ENCODE measurements at places on chromosomes 11 and 22. TPM values are rescaled to one million over a fixed set of nuclear protein-coding genes. Genes with fewer than 3 reads are reported as not detected.

Gene PHLDB1
- 118 TPM for total RNA-seq

Gene GTPBP1
- 45.3 TPM for total RNA-seq

Gene SLC22A6
- total RNA-seq: not detected

Gene RBMXL2
- total RNA-seq: not detected

Gene OR4A16
- total RNA-seq: not detected

Gene OR51I1
- not detected for total RNA-seq

Gene ANKK1
- total RNA-seq: not detected

Gene ZNF280A
- not detected for total RNA-seq

Gene APOBEC3C
- total RNA-seq: 38.7 TPM

Gene STK33
- total RNA-seq: 24.8 TPM

Gene LRRN4CL
- total RNA-seq: 2.5 TPM

Gene RAG2
- total RNA-seq: not detected

Gene PSMA1
- total RNA-seq: 122 TPM

Gene CALCA
- not detected for total RNA-seq

Gene GPHA2
- not detected for total RNA-seq

Measured in heart left ventricle (tissue), 16 donors.